ENCODE measurements at places on chromosomes 1 and 21.

DNA sequence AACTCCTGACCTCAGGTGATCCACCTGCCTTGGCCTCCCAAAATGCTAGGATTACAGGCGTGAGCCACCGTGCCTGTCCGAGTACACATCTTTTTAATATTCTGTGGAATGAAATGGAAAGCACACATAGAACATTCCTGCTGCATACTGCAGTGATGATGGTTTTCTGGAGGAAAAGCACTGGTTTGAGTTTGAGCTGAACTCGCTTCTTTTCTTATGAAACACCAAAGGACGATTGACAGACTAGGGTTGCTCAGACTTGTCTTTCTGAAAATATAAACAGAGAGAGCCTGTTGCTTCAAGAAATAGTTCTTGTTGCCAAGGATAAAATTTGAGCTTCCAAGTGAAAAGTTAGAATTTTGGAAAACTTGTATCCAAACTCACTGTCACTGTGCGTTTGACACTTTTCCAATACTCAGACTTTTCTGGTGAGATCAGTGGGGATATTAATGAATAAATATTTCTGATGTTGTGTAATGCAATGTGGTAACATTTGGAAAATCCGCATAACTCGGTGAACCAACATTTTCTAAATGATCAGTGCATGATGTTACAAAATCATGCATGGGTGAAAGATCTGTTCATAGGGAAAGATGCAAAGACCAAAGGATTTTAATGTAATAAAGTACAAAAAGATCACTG, 15.0 kb upstream of the ERMAP start:
- peak; percentile 72 for DNase-seq

DNA sequence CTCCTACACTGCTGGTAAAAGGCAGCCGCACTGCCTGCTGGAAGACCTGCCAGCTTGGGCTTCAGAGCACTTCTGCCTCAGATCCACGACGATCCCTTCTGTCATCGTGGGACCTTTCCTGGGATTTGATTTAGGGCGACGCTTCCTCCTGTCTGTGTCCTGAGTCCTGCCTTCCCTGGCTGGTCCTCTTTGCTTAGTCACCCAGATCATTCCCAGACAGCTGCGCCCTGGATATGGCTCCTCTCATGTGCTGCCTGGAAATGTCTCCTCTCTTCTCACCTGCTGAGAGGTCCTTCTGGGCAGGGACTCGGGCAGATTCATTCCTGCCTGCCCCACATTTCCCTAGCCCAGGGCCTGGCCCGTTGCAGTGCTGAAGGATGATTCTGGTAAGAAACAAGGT, 72.4 kb upstream of the POU3F1 start:
- DNase-seq, result no peak

- peak; percentile 92 for DNase-seq
Observed at GRCh38 chr1:1433804-1434130, 1.7 kb upstream of the VWA1 start.

DNA sequence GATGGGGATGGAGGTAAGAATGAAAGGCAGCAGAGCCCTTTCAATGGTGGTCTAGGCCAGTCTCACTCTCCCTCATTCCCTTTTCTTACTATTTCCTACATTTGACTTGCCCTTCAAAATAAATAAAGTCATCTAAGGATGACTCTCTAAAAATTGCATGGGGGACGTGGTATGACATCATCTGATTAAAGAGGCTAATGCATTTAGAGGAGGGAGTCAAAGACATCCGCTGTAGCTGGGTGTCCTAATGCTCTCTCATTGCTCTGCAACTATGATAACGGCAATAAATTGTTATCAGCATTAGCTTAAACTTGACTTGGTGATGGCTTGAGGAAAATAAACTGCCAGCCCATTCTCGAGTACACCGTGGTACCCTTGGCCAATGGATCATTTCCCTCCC, 225.6 kb upstream of the PBX1 start:
- DNase-seq, result no peak

DNA sequence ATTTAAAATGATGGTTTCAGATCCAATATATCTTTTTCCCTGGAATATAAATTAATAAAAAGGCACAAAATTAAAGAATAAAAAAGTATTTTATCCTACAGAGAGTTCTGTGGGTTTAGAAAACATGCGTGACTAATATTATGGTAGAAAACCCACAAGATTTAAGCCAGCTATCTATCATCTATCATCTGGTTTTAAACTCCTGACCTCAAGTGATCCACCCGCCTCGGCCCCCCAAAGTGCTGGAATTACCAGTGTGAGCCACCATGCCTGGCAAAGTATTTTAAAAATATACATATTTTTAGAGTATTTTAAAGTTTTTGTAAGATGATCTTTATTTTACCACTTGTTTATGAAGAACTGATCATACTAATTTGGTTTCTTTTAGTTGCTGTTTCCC, 79.5 kb downstream of the NRIP1 start:
- no peak for DNase-seq

GRCh38 chr1:37724575-37724974, 32.3 kb downstream of the CDCA8 start:
- no peak for DNase-seq

DNA sequence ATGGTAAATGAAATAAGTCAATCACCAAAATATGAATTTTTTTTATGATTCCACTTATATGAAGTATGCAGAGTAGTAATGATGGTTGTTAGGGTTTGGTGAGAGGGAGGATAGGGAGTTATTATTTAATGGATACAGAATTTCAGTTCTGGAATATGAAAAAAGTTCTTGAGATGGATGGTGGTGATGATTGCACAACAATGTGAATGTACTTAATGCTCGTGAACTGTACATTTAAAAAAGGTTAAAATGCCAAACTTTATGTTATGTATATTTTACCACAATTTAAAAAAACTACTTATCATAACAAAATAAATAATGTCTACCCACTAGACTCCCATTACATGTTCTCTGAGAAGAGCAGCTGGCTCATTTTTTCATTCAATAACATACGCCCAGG, 55.4 kb upstream of the TTC39A start:
- no peak for DNase-seq
